ENCODE measurements at places on chromosomes 3 and 15.

- DNase-seq, result no peak
These were observed 34.1 kb upstream of the ANKRD28 start for GRCh38 chr3:15831927-15832326.

DNA sequence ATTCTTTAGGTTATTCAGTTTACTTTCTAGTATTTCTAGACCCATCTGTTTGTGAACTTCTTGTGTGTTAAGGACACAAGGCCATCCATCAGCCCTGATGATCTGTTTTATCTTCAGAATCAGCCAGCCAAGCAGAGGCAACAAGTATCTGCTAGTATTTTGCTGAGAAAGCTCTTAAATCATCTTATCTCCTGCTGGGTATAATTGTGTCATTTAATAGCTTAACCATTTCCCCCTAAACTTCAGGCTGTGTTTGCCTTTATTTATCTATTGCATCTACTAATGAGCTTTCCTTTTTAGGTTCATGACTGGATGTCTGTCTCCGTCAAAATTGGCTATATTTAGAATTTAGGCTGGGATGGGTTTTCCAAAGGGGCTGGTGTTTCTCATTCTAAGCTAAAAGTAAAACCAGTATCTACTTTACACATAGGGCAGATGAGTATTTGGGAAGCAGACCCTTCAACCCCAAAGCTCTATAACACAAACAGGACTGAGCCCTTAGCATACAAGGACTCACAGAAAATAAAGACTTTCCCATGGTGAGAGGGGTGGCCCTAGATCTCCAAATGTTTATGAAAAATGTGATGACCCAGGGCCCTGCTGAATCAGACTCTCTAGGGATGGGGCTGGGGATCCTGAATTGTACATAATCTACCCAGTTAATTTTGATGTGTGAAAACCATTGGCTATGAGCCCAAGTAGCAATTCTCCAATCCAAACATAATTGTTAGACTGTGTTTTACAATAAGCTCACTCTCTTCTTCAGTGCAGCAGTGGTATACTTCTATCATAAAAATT lies 65.3 kb upstream of the PSMD6 start:
- DNase-seq, result no peak

GRCh38 chr15:54836052-54836795 lies 360.5 kb downstream of the RSL24D1 start:
- no peak for DNase-seq

GRCh38 chr3:143973259-143974021 lies 1.8 kb downstream of the DIPK2A start:
- no peak for DNase-seq

GRCh38 chr15:79030470-79030869 lies 60.1 kb downstream of the RASGRF1 start:
- no peak for DNase-seq

DNA sequence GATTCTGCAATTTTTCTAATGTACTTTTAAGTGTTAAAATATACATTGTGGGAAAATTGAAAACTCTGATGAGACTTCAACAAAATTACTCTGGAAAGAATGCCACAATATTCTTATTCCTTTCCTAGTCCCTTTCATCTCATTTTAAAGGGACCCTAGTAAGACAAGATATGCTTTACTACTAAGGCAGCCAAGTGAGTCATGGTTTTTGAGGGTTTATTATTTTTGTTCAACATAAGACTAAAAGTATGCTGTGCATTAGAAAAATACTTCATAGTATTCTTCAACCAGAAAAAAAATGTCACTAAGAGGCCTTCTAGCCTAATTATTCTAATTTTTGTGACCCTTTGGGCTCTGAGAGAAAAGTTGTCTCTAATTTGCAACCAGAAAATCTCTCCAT lies 7.4 kb downstream of the IL12A start:
- DNase-seq, result no peak

DNA sequence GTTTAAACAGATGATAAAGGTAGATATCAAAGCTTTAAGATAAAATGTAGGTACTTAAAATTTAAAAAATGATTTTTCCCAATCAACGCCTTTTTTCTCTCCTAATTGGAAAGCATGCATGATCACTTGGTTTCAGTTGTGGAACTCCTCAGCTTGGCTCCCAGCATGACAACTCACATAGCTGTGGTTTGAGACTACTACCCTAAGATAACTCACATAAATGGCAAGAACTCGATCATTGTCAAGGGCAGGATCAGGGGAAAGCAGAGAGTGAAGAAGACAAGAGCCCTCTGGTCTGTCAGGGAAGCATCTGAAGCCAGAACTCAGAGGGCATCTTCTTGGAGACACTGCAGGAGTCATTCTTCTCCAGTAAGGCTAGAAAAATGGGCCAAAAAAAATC lies 516.7 kb downstream of the NTRK3 start:
- no peak for DNase-seq

- DNase-seq, result no peak
These were observed 12.0 kb downstream of the NME9 start for GRCh38 chr3:138317687-138318086.

GRCh38 chr3:107512108-107512507 lies 10.7 kb upstream of the BBX start:
- no peak for DNase-seq

DNA sequence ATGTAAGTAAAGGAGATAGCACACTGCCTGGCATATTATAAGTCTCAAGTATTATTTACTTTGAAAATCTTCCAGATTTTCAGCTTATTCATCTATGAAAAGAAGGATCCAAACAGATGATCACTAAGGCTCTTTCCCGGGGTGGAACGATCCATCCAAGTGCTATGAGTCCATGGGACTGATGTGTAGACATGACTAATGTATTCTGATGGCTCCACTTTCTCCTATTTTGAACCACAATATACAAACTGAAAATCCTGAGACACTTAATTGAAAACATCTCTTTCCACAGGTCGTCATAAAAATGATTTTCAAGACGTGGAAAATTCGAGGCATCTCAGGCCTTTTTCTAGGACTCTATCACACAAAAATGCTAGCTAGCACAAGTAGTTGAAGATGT lies 33.4 kb upstream of the CHRM5 start:
- no peak for DNase-seq

- peak; percentile 76 for DNase-seq
These were observed 401.9 kb upstream of the IL12A start for GRCh38 chr3:159586571-159587202.

DNA sequence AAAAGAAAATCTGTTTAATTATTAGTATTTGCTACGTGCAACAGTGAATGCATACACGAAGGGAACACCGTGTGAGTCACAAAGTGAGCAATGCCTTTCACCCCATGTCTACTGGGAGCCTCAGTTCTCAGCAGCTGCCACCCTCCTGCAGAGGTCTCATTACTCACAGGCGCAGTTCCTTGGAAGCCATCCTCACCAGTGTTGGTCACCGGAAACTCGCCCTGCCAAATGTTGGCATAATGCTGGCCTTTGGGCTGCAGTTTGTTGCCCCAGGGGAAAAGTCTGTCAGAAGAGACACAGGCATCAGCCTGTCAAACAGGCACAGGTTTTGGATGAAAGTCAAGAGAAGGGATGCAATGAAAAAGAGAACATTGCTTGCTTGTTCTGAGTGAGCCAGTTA lies 50.1 kb downstream of the SUMF1 start:
- DNase-seq, result peak; percentile 14

DNA sequence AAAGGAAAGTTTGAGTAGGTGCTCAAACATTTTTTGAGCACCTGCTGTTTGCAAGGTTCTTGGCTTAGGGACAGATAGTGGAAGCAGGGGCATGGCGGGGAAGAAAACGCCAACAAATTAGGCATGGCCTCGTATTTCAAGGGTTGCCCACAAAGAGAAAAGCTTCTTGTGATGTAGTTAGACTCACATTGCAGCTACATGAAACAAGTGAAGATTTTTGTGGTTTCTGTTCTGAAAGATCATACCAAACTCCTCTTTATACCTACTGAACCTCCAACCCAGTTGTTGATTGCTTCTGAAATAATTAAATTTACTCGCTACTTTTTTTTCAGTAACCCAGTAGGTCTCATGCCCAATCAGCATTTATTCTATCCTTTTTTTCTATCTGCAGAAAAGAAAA lies 23.5 kb upstream of the RARB start:
- no peak for DNase-seq

GRCh38 chr3:158753854-158754253 lies 21.6 kb upstream of the RARRES1 start:
- DNase-seq, result no peak

DNA sequence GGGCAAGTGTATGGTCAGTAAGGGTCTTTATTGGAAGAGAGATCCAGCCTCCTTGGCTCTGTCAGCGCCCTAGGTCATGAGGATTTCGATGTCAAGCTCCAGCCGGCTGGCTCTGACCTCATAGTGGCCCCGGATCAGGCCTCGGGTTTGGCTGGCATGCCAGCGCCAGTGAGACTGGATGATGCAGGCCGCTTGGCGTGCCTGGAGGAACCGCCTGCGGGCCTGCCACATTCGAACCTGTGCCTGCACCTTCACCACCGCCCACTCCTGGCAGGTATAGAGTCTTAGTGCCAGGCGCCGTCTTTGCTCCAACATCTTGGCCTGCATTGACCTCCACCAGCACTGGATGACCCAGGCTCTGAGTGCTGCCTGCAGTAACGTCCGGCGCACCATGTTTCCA lies 483 bp downstream of the IQCF6 start:
- no peak for DNase-seq

DNA sequence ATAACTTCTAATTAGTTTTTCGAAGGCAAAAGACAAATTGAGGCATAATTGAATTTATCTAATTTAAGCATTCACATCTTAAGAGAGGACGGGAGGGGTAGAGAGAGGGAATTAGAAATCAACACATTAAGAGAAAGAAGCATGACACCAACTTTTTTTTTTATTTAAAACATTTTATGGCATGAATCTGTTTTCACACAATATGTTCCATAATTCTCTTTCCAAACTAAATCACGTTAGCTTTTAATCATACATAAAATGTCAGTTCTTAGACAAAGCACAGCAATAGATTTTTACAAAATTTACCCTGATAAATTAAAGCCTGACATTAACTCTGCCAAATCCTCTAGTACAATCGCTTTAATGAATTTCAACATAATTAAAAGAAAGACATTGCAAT lies 600.8 kb upstream of the ROBO1 start:
- no peak for DNase-seq

GRCh38 chr3:195085356-195086130 lies 185.4 kb downstream of the XXYLT1 start:
- no peak for DNase-seq

- peak; percentile 79 for DNase-seq
These were observed 657.5 kb downstream of the GRM7 start for GRCh38 chr3:7518456-7518855.

- no peak for DNase-seq
These were observed 214.1 kb downstream of the SHQ1 start for GRCh38 chr3:72634128-72634527.

DNA sequence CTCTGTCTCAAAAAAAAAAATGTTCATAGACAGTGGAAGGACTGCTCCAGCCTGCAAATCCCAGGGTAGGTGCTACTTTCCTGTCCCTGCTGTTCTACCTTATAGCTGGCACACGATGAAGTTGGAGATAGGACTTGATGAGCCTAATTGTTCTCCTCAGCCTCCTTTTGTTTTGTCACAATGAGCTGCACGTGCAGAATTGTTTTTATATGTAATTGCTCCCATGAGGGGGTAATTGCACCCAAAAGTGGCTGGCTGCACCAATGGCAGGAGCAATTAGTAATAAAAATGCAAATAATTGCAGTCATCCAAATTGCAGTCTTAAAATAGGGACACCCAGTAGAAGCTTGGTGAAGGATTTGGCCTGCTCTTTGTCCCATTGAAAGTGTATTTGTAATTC lies 63.0 kb upstream of the PFN2 start:
- DNase-seq, result no peak
